ENCODE measurements at places on chromosomes 13 and 19.

- no peak for DNase-seq
These were observed 373.6 kb downstream of the FGF14 start for GRCh38 chr13:102028206-102028605.

DNA sequence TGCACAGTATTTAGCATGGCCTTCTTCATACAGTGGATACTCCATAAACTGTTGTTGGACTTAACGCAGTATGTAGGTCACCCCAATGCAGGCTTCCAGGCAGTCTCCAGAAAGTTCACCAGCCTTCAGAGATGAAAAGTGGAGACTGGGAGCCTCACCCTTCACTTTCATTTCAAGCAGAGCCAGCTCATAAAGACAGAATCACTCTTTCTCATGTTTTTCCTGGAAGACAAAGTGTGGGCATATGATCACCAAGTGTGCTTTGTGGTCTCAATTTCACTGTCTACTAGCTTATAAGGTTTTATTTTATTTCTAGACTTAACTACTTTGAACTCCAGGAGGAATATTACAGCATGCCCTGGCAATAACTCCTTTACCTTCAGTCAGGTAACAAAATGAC lies 26.3 kb upstream of the TNFSF11 start:
- no peak for DNase-seq

GRCh38 chr13:110358381-110358780 lies 51.3 kb downstream of the COL4A2 start:
- no peak for DNase-seq

GRCh38 chr13:110126391-110126961 lies 180.5 kb downstream of the COL4A1 start:
- no peak for DNase-seq

DNA sequence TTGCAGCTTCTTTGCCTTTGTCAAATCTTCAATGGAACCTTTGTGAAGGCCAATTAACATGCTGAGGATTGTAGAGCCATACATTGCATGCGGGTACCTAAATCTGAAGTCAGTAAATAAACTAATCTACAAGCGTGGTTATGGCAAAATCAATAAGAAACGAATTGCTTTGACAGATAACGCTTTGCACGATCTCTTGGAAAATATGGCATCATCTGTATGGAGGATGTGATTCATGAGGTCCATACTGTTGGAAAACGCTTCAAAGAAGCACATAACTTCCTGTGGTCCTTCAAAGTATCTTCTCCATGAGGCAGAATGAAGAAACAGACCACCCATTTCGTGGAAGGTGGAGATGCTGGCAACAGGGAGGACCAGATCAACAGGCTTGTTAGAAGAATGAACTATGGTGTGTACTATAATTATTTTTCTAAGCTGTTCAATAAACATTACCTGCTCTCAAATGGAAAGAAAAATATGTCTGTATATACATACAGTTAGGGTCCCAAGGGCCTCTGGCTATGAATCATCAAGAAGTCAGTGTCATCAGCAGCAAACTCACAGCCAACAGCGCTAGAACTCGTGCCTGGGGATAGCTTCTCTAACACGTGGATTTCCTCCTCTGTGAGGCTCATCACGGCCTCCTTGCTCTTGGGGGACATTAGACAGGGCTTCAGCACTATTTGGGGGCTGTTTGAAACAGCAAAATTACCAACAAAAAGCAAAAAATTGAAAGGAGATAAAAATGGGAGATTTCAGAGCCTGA lies 2.9 kb upstream of the CD70 start:
- no peak for DNase-seq

Data from NCI-H1417 treated with DMSO at 0.1 percent for 48 hours (cell line).